ENCODE measurements at places on chromosomes 3 and 15.

DNA sequence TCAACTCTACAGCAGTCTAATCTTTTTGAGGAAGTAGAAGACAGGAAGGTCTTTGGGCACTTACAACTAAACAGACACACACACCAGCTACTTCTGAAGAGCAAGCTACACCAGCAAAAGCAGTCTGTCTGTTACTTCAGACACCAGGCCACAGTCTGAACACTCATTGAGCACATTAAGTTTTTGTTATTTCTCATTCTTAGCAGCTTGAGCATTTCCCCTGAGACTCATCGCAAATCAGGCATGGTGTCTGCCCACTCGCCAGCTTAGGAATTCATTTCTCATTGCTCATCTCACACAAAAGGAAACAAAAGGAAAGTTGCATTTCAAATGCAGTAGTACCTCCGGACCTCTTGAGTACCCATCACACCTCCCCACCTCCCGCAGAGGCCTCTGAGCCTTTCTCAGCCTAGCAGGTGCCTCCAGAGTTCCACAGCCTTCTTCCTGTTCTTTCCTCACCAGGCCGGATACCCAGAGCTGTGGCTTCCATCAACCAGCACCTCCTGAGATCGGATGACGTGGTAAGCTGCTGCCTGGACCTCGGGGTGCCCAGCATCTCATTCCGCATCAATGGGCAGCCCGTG, 302.0 kb downstream of the RYR3 start:
- DNase-seq: no peak

DNA sequence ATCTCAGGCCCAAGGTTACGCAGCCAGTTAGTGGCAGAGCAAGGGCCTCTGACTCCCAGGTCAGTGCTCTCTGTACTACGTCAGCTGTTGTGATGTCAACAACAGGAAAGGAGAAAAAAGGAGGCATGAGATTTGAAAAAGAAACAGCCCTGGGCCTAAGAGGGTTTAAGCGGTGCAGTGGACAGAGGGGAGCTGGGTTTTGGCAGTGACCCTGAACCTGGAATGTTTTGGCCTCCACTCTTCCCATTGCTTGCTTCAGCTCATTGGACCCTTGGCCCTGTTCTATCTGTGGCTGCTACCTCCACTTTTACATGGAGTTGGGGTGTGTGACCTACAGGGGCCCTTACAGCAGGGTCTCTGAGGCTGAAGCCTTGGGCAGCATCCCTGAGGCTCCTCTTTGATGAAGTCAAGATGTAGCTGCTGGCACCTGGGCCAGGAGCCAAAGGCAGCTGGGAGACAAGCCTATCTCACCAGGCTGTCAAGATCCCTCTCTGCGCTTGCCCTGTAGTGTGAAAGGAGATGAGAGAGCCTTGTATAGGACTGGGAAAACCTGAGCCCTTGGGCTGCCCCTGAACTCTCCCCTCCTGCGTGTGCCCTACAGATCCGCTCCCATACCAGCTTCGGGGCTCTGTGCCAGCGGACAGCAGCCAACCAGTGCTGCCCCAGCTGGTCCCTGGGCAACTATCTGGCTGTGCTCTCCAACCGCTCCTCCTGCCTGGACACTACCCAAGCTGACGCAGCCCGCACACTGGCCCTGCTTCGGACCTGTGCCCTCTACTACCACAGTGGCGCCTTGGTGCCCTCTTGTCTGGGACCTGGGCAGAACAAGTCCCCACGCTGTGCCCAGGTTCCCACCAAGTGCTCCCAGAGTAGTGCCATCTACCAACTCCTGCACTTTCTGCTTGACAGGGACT, 8.7 kb downstream of the DISP2 start:
- no peak for DNase-seq

GRCh38 chr3:57644740-57645139, 47.6 kb upstream of the ARF4 start:
- no peak for DNase-seq

- DNase-seq: no peak
Observed at GRCh38 chr15:35166730-35167359, 81.8 kb upstream of the NANOGP8 start.

GRCh38 chr3:31461426-31461825, 71.3 kb upstream of the STT3B start:
- DNase-seq: no peak

- no peak for DNase-seq
Observed at GRCh38 chr3:5187920-5188418, 462 bp downstream of the EDEM1 start.

DNA sequence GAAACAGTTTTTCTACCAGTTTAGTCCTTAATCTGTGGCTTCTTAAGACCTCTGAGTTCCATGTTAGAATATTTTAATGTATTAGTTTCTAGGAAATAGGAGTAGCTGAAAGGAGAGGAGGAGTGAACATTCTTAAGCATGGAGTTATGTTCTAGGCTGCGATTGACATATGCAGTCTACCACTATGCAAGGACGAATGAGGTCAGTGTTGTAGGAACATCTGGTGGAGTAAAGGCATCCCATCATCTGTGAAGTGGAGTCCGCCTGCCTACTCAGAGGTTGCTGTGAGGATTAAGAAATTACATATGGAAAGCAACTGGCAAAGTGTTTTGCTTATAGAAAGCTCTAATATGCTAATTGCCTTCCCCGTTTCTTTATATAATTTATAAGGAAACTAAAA, 45.1 kb downstream of the SNAPC5 start:
- no peak for DNase-seq

GRCh38 chr3:47475029-47475569, 642 bp downstream of the SCAP start:
- DNase-seq: no peak

GRCh38 chr3:17986348-17986816, 244.0 kb upstream of the TBC1D5 start:
- DNase-seq: no peak

GRCh38 chr15:96276438-96277210, 53.9 kb upstream of the NR2F2 start:
- DNase-seq: no peak

- DNase-seq: no peak
Observed at GRCh38 chr3:82080261-82080660, 318.8 kb upstream of the GBE1 start.

DNA sequence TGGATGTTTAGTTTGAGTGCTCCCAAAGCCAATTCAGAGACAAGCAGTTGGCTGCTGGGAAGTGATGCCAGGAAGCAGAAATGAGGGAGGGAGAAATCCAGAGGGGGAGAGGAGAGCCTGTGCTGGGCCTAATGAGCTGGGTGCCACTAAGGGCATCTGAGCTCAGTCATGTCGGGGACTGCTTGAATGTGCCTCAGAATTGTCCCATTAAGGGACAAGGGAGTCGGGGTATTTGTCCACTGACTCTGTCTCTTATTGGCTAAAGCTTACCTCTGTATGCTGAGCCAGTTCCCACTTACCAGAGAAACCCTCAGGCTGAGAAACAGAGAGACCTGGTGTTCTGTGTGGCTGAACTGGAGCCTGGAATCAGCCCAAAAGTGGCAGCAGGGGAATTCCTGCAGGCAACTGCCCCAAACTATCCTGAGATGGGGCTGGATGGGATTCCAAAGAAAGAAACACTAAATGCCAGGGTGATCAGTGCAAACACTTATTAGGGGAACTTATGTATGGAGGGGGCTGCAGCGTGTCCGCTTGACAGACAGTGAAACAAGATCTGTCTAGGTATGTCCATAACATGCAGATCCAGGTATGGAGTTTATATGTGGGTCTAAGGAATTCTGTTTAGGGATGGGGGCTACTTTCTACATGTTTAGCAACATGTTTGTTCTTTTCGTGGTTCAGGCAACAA, 48.6 kb downstream of the NR1D2 start:
- no peak for DNase-seq

DNA sequence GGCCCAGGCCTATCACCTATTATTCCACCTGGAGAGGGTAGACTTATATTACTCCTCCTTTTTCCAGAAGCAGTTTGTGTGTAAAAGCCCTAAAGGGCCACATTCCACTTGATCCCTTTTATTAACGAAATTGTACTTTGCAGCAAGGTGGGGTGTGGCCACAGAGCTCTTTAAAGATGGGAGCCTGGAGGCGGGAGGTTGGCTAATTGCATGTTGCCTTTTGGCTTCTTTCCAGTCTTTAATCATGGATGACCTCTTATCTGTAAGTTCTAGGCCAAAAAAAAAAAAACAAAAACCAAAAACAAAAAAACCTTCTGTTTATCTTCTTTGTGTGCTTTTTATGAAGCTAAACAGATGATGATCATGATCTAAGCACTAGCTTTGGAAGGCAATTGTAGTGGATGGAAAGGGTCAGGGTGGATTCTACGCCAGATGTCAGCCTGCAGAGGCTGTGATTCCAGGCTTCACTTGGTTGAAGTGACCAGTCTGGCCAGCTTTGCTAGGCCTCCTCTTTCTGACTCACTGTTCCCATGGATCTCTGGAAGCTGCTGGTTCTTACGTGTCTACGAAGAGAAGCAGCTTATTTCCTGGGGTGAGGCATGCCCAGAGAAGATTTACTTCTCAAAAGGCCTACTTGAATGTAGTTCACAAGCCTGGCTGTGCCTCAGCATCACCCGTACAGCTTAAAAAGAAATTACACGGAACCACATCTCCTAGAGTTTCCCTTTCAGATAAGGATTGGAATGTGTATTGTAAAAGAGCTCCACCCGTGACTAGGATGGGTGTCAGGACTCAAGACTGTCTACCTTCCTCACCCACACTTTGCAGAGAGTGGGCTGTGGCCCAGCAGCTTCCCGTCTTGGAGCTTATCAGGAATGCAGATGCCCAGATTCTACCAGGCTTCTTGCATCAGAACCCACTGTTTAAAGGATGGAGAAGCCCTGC, 330.9 kb upstream of the C2CD4B start:
- no peak for DNase-seq

GRCh38 chr15:75335313-75335704, 554 bp upstream of the COMMD4 start:
- DNase-seq: no peak

- no peak for DNase-seq
Observed at GRCh38 chr15:73773428-73773827, 20.3 kb upstream of the INSYN1 start.

GRCh38 chr3:68173012-68173634, 518.7 kb upstream of the SUCLG2 start:
- no peak for DNase-seq

GRCh38 chr15:64521726-64522164, 61.4 kb downstream of the ZNF609 start:
- no peak for DNase-seq

- no peak for DNase-seq
Observed at GRCh38 chr15:77096138-77096537, 25.2 kb upstream of the TSPAN3 start.

GRCh38 chr3:56704706-56705105, 21.6 kb upstream of the TASOR start:
- no peak for DNase-seq

DNA sequence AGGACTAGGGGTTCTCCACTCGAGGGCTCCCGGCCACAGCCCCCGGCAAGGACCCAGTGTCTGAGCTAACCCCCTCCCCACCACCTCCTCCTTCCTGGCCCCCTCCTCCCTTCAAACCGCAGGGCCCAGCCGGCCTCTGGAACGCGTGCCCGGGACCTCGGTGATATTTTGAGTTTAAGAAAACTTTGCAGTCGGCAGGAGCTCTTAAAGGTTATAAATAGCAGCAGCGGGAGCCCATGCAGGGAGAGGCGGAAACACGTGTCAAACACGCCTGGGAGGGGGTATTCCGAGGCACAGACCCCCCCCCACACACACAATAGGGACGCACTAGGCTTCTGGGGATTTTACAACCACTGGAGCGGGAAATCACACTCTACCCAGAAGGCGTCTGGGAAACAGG, 3.1 kb upstream of the PTH1R start:
- DNase-seq: no peak

- DNase-seq: no peak
Observed at GRCh38 chr3:16487511-16488175, 25.9 kb downstream of the RFTN1 start.

DNA sequence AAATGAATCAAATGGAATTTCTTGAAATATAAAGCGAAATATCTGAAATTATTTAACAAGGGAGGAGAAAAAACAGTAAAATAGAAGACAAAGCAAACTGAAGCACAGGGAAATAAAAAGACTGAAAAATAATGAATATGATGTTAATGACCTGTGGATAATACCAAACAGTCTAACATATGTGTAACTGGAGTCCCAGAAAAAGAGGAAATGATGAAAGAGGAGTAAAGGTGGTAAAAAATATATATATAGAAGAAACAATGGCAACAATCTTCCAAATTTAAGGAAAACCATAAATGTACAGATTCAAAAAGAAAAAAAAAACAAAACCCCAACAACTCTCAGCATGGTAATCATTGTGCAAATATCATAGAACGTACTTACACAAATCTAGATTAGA, 21.2 kb downstream of the UBE3A start:
- no peak for DNase-seq

DNA sequence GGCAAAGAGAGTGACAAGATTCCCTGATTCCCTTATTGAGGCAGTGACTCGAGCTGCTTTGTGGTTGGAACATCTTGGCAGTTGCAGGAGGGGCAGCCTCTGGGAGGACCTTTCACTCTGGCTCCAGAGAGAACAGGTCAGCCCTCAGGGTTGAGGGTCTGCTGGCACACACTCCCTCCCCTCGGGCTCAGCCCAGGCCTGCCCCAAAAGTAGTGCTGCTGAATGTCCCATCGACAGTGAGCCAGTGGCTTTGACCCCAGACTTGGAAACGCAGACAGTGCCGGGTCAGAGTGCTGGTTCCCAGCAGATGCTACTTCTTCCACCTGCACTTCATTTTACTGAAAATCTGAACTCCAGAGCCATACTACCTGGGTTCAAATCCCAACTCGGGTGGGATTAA, 25.6 kb upstream of the ATP2B2 start:
- DNase-seq: no peak
